ENCODE measurements at places on chromosomes 1 and 21.
A peak's percentile ranks its signal among the peaks of the same experiment; 100 is the strongest.

GRCh38 chr1:245156736-245157505 is 2.1 kb downstream of the KIF26B start:
- DNase-seq: no peak

GRCh38 chr1:149885339-149886120 is 13.8 kb upstream of the BOLA1 start:
- peak; percentile 92 for DNase-seq

GRCh38 chr21:17552410-17552809 is 39.6 kb downstream of the CXADR start:
- no peak for DNase-seq

DNA sequence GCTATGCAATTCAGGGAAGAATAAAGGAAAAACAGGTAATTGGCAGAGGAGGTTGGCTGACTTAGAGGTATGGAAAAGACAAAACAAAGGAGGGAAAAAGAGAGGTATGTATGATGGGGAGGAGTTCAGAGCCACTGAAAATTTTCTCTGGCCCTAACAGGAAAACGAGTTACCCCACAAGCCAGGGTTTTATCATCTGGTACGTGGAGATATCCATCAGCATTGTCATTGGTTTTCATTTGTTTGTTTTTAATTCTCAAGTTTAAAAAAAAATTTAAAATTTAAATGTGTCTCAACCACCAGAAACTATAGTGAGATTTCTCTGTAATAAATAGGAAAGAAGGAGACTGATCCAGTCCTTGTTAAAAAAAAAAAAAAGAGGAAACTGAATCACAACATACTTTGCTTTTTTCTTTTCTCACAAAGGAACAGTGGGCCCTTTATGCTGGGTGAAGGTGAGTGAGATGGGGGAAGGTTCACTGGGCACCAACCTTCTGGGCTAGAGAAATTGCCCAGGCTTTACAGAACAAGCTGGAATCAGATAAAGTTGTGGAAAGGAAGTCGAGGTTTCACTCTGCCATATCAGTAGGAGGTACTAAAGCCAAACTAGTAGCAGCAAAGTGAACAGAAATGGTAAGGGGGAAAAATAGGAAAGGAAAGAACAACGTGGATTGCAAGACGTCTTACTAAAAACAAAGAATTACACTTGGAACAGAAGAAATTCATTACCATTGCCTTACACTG is 2.7 kb downstream of the IFNAR2 start:
- DNase-seq: no peak

DNA sequence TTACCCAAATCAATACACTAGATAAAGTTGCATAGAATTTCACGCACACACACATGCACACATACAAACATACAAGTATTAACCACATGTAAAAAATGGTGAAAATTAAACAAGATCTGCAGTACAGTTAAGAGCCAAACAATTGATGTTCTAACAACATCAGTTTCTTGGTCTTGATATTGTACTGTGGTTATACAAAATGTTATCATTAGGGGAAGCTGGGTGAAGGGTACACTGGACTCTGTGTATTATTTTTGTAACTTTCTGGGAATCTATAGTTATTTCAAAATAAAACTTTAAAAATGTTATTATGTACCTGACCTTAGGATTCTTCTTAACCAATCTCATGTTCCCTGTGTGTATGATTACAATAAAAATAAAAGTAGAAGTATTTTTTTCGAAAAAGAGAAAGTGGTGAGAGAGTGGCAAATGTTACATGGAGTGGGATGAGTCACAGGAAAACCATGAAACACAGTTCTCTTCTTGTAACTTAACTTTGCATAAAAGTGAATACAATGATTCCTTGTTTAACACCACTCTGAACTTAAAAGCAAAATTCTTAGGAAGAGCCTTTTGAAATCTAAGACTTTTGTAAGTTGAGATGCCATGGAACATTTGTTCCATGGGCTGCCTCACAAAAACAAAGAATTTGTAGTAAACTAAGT is 101.6 kb upstream of the RUNX1 start:
- DNase-seq: peak; percentile 68

DNA sequence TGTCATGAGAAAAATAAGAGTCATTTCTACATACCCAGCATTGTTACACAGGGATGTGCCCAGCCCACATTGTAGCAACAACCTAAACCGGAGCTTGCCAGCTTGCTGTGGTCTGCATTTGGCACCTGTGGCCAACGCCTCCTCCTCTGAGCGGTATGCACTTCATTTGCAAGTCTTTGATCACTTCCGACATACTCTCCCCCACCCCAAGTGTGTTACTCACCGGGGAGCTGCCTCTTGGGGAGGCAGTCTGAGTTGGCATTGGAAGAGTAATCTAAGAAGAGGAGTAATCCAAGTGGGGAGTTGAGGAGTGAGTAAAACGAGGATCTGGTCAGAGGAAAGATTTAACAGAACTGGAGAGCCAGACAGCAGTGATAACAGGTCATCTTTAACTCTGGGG is 3.8 kb downstream of the BCL9 start:
- no peak for DNase-seq

DNA sequence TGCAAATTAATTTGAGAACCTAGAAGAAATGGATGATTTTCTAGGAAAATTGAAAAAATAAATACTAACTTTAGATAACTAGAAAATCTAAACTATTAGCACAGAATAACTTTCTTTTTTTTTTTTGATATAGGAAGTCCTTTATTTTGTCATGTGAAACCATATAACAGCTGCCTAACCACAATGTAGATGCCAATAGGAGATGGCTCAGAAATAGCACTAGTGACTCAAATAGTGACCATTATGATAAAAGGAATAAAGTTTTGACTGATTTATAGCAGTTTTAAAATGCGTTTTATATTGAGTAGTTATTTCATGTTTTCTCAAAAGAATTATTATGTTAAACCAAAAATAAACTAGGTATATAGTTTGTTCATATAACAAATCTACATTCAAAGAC is 158.0 kb upstream of the CACYBP start:
- peak; percentile 9 for DNase-seq

GRCh38 chr1:179923029-179923428 is 31.6 kb upstream of the CEP350 start:
- peak; percentile 35 for DNase-seq

DNA sequence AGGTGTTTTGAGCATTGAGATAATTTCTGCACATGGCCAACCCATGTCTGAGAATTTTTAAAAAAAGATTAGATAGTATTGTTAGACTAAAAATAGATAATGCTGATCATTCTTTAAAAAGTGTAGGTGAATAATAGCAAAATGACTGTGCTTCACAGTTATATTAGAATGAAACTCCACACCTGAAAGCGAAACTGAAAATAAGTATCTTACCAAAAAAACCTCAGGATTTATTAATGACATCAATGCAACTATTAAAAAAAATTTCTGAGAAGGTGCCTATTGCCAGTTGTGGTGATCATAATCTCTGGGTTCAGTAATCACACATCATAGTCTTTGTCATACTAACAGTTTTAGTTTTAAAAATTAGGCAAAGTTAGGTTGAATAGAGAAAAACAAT is 36.5 kb downstream of the PLA2G4A start:
- DNase-seq: peak; percentile 25

DNA sequence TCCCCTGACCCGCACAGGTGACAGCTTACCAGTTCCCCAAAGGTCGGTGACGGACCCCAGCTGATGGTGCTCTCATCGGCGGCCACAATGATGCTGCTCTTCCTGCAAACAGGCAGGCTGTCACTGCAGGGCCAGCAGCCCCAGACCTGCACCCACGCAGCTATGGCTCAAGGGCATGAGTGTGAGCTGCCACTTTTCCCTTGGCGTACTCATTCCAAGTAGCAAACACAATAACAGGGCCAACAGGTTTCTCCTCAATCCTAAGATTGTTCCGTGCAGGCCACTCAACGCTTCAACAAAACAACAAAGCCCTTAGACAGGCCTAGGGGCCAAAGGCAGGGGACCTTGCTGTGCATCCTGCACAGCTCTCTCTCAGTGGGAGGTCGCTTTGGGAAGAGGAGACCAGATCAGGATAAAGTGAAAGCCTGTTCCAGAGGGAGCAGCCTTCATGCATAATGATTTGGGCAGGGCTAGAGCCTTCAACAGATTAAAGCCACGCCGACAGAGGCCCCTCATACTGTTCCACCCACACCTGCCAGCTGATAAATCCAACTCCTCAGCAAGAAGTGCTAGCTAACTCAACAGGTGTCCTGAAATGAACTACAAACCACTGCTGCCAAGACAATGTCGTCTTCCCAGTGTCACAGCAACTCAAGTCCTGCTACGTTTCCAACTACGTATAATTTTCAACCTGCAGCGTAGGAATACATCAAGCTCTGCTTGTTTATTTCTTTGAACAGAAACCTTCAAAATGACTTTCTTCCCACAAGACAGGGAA is 27.2 kb downstream of the RCC2 start:
- DNase-seq: no peak

DNA sequence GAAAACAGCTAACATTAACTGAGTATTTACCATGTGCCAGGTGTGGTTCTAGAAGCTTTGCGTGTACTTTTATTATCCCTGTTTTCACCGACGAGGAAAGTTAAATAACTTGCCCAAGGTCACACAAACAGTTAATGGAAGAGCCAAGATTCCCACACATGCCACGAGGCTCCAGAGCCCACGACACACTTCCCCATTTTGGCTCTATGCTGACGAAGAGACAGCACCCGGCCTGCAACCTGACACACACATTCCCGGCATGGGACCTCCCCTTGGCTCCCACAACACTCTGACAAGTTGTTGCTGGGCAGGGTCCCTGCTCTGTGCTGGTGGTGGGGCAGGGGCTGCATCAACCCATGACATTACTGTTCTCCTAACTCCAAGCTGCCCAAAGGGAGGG is 52.8 kb downstream of the RAP1GAP start:
- peak; percentile 77 for DNase-seq

GRCh38 chr1:26408604-26409003 is 2.0 kb upstream of the LIN28A start:
- peak; percentile 77 for DNase-seq

DNA sequence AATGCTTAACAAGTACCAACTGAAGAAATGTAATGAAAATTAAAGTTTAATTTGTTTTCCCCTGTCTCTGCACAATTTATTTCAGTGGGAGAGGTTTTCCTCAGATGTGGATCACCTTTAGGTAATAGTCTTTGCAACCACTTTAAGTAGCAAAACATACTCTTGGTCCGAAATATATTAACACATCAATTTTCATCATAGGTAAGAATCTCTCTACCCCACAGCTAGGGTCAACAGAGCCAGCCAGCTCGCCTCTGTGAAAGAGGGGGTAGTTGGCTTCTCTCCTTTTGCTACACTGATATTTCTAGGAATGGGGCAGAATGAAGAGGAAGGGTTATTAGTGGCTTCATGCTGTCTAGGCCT is 24.8 kb upstream of the MCL1 start:
- no peak for DNase-seq

GRCh38 chr1:176837708-176838107 is 326.8 kb downstream of the ASTN1 start:
- no peak for DNase-seq

GRCh38 chr1:229380536-229381160 is 37.8 kb upstream of the CCSAP start:
- no peak for DNase-seq

- no peak for DNase-seq
These were observed 481.0 kb downstream of the OMA1 start for GRCh38 chr1:58065520-58065919.

GRCh38 chr1:31934706-31935629 is 3.2 kb downstream of the PTP4A2 start:
- DNase-seq: peak; percentile 35

DNA sequence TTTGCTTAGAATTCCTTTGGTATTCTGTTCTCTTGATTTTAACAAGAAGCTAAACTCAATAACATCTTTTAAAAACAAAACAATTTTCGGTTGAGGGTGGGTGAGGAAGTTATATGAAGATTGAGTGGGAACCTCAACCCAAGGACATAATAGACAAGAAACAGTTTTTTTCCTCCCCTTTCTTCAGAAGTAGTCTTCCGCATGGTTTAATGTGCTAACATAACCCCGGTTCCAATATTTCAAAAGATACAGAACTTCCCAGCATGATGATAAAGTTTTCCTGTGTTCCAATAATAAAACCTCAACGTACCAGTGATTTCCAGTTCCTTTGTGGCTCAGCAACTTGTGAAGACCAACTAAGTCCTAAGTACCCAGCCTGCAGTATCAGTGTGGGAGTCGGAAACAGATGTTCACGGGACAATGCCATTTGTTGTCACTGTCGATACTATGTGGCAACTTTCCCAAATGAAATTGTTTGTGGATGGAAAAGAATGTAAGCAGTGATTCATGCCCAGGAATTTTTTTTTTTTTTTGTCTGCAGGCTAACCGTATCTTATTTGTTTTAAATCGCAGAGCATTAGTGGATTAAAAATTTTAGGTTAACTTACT is 48.5 kb downstream of the NR5A2 start:
- DNase-seq: peak; percentile 32

- DNase-seq: peak; percentile 49
These were observed 2.4 kb downstream of the NTPCR start for GRCh38 chr1:232952514-232953499.
